Amniotic epithelial cell (primary cell): ENCODE measurements at places on chromosomes 12 and 14.

DNA sequence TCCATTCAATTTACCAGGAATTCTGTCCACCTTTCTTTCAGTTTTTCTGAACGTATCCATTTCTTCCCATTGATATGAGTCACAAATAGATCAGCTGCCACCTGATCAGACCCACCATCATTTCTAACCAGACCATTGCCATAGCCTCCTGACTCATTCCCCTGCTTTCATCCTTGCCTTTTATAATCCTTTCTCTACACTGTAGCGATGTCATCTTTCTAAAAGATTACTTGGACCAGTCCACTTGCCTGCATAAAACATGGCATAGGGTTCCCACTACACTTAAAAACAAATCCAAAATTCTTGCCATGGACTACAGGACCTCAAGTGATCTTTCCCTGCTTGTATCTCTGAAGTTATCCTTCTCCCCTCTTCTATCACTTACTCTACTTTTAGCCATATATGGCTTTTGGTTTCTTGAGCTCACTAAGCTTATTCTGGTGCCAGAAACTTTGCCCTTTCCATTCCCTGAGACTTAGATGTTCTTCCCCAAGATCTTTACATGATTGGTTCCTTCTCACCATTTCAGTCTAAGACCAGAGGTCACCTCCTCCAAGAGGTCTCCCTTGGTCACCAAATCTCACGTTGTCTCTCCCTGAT lies 149.5 kb upstream of the KRR1 start:
- DNase-seq: peak; percentile 57

DNA sequence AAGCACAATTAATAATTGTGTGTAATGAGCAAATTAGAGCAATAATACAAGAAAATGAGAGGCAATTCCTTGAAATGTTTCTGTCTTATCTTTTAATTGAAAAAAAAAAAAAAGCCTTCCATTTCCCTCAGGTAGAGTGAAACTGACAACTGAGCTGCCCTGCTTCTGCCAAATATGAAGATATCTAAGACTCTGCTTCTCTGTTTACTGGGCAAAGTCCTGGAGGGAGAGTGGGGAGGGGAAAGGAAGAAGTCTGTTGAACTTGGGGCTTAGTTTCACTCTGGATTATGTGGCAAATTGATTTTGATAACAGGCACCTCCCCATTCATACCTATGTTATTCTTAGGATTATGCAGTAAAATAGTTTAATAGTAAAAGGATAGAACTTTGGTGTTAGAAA lies 364.9 kb downstream of the NRXN3 start:
- DNase-seq: no peak

- DNase-seq: no peak
These were observed 7.0 kb upstream of the BCAT1 start for GRCh38 chr12:24955853-24956252.

GRCh38 chr12:1171657-1172408 lies 180.8 kb downstream of the ERC1 start:
- no peak for DNase-seq

GRCh38 chr12:5499566-5500330 lies 67.8 kb downstream of the NTF3 start:
- DNase-seq: peak; percentile 42

DNA sequence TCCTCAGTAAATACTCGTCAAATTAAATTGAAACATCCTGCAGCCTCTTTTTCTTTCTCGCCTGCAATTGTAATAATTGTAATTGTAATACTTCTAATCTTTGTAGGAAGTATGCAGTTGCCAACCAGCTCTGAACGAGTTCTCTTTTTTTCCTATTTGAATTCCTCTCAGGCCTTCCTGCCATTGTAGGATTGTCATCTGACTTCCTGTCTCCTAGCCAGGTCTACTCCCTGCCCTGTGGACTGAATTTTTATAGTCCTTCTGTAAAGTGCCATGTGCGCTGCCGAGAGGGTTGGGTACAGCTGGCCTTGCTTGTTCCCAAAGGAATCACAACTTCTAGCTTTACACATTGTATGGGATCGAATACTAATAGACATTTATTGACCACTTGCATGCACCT lies 183.3 kb downstream of the SSPN start:
- no peak for DNase-seq

DNA sequence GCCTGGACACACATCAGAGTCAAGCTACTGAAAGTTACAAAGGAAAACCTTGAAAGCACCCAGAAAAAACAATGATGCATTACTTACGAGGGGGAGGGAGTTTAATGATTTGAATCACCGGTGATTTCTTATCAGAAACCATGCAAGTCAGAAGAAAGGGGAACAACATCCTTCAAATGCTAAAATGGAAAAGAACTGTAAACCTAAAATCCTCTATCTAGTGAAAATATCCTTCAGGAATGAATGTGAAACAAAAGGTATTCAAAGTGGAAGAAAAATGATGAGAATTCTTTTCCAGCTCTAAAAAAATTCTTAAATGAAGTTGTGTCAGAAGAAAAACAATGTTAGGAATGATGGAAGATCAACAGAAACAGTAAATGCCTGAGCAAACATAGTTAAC lies 16.8 kb downstream of the SCAF11 start:
- DNase-seq: peak; percentile 59

DNA sequence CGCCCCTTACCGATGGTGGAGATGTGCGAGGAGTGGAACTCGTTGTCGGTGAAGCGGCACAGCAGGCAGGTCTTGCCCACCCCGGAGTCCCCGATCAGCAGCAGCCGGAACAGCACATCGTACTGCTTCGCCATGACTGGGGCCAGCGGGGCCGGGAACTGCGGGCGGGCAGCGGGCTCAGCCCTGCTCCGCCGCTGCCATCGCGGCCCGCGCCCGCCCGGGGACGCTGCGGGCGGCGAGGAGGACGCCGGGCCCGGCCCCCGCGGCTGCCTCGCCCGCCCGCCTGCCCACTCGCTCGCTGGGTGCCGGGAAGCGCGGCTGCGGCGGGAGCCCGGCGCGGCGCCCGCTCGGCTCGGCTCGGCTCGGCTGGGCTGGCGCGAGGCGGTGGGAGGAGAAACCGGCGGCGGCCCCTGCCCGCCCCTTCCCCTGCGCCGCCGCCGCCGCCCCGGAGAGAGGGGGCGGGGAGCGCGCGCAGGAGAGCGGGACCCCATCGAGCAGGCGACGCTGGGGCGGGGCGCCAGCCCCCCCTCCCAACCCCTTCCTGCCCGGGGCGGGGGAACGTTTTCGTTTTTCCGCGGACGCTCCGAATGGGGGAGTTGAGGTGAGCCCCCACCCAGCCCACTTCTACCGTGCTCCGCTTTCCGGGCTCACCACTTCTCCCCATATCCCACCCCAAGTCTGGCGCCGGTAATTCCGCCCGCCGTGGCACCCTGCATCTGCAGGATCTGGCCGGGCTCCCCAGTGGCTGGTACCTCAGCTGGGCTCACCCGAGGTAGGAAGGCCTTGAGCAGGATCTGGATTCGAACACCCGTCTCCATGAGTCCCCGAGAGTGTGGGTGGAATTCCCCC lies at the start of gene RAB15:
RAB15 (minus strand) TSS at position 394 of the 849 bp plus-strand sequence; CDS start at position 134, 260 bp downstream.
- peak; percentile 11 for DNase-seq

- DNase-seq: no peak
These were observed 164.8 kb downstream of the SNAPC1 start for GRCh38 chr14:61927060-61927459.

DNA sequence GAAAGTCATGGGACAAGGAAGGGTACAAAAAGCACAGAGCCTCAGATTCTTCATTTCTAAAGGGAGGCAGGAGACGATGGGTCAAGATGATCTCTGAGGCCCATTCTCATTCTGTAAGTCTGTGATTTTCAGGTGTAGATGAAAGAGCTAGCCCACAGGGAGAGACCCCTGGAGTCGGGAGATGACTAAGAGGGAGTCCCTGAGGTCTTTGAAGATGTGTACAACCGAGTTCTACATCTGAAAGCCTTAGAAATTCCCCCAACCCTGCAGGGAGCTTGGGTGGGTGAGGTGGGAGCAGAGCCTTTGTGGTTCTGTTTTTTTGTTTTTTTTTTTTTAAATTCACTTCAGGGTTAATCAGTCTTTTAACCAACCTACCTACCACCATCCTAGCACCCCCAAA lies 3.1 kb downstream of the WNT10B start:
- no peak for DNase-seq

GRCh38 chr12:110280779-110281548 lies at the start of gene ATP2A2:
Gene ATP2A2 (plus strand): TSS chr12:110281247. CDS start chr12:110281790, 543 bp downstream.
- peak; percentile 77 for DNase-seq

- no peak for DNase-seq
These were observed 74.2 kb downstream of the DNAH10 start for GRCh38 chr12:123836292-123836691.

GRCh38 chr12:34205401-34205800 lies 183.1 kb downstream of the ALG10 start:
- DNase-seq: no peak

GRCh38 chr12:116650585-116651087 lies 87.2 kb downstream of the SPRING1 start:
- DNase-seq: no peak

DNA sequence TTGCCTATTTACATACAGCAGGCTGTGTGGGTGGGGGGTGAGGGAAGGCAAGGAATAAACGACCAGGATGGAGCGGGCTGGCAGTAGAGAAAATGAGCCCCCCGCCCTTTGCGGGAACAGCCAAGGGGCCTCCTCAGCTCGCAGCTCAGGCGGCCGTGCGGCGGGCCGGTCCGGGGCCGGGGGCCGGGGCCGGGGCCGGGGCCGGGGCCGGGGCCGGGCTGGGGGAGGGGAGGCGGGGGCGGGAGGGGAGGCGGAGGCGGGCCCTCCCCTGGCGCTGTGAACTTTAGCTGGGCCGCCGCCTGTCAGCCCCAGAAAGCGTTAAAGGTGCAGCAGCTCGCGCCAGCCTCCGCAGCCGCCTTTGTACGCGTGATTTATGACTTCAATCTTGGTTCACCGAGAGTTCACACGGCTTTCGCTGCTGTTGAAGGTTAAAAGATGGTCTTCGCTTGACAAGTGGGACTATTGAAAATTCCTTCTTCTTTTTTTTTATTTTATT lies 28.8 kb downstream of the HOXC4 start:
- peak; percentile 82 for DNase-seq

- peak; percentile 86 for DNase-seq
These were observed 1.8 kb downstream of the IGFBP6 start for GRCh38 chr12:53099071-53099882.

- peak; percentile 21 for DNase-seq
These were observed 214.7 kb downstream of the PHLDA1 start for GRCh38 chr12:75816897-75817296.

DNA sequence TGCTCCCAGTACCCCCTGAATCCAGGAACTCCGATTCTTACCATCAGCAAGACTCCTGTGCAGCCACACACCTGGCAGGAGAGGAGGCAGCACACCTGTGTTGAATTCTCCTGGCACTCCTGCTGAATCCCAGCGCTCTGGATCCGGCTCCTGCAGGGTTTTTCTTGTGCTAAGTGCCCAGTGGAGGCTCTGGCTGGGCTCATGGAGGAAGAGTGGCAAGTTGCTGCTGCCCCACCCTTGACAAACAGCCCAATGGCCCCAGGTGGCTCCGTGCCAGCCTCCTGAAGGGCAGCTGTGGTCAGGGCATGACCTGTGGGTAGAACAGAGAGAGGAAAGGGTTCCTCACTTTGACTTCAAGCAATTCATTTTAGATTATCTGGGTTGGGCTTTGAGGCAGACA lies 20.0 kb downstream of the CRACR2A start:
- no peak for DNase-seq

DNA sequence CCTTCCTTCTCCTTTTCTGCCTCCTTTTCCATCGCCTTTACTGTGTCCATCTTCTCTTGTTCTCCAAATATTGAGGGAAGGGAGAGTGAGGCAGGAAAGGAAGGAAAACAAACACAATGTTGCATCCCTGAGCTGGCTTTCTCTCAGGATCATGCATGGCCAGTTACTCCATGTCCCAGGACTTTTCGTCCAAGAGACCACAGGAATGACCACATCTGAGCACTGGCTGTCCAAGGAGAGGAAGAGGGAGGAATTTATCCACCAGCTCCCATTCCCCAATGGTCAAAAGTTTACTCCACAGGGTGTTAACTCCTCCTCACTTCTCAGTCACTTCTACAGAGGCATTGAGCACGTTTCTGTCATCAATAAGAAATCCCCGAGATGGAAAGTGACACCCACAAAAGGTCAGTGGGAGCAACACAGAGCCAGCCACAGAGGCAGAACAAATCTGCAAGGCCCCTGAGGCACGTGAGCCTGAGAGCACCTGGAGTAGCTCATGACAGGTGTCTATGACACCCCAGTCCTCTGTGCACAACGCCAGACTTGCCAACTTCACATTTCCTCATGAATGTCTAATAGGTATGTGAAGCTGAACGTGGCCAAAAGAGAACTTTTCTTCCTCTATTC lies 177.3 kb upstream of the NUDT4 start:
- peak; percentile 56 for DNase-seq

DNA sequence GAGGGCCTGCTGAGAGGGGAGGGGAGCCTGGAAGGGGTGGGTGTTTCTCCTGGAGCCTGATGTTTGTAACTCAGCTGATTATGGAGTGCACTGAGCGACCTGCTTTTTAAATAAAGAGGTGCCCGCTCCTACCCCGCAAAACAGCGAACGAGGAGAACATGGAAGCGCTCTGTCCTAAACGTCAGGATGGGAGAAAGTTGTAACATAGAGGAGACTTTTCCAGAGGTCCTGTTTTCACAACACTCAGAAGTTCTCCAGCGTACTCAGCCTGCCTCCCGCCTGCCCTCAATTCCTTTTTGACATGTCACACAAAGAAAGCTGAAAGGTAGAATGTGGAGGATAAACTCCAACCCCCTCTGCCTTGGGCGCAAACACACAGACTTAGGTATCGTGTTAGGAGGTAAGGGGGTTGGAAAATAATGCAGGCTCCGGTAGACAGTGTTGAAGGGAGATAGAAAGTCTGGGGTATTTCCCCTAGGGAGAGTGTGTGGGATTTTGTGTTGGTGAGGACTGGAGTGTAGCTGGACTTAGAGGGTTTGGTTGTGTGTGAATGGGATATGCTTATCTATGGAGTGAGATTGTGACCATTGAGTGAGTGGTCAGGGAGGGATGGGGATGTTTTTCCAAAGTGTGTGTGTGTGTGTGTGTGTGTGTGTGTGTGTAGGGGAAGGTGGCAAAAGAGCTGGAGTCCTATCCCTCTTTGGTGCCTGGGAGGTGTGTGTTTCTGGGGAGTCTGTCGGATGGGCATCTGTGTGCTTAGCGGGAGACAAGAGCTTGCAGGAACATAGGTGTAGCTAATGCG lies 2.1 kb downstream of the NTF3 start:
- no peak for DNase-seq

DNA sequence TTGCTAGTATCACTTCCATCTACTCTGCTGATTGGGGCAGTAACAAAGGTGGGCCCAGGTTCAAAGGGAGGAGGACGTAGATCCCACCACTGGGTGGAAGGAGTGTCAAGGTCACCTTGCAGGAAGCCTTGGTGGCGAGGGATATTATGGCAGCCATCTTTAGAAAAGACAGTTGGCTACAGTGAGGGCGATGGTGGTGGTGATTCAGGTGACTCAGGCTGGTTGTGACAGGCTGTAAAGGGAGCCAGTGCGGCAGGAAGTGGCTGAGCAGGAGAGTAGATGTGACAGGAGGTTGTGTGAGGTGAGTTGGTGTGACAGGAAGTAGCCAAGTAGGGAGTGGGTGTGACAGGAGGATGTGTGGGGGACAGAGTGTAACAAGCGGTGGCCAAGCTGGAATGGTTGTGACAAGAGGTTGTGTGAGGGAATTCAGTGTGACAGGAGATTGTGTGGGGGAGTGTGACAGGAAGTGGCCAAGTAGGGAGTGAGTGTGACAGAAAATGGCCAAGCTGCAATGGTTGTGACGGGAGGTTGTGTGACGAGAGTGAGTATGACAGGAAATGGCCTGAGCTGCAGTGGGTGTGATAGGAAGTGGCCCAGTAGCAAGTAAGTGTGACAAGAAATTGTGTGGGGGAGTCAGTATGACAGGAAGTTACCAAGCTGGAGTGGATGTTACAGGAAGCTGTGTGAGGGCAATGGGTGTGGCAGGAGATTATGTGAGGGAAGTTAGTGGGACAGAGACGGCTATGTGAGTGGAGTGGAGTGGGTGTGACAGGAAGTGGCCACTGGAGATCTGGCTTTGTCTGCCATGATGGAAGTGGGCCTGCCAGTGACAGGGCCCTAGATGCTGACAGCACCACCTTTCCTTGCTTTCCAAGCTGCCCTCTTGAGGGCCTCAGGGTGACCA lies 136.5 kb upstream of the MYL2 start:
- DNase-seq: no peak
